ENCODE measurements at places on chromosomes 1 and 21. TPM values are rescaled to one million over a fixed set of nuclear protein-coding genes. Genes with fewer than 3 reads are reported as not detected.

GRCh38 chr21:17780539-17780938 is 38.6 kb downstream of the C21orf91 start:
- DNase-seq: peak; percentile 38
- no peaks in the 10 kb centered on the region for H3K27me3 ChIP-seq
- H3K27ac ChIP-seq: peak overlapping the region; percentile 93
- H3K36me3 ChIP-seq: peaks cover 37% of the 10 kb centered on the region

DNA sequence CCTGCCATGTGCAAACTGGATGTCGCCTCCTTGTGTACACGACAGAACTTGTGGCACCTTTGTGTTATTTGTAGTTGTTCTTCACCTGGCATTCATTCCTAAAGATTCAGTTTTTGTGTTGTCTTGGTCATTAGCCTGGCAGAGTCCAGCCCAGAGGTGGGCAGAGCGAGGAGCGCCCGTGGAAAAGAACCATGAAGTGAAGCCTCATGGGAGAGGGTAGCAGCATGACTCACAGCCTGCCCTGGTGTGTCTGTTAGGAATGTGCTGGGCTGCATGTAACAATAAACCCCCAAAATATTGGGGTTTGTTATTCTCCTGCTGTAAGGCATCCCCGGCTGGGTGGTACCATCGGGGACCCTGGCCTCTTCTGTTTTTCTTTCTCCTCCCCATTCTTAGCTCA is 124.9 kb upstream of the TMEM51 start:
- H3K4me1 ChIP-seq: peaks cover 5% of the 10 kb centered on the region
- no peaks in the 10 kb centered on the region for H3K27me3 ChIP-seq
- no peak overlapping the region for H3K4me3 ChIP-seq
- no peak overlapping the region for H3K27ac ChIP-seq

DNA sequence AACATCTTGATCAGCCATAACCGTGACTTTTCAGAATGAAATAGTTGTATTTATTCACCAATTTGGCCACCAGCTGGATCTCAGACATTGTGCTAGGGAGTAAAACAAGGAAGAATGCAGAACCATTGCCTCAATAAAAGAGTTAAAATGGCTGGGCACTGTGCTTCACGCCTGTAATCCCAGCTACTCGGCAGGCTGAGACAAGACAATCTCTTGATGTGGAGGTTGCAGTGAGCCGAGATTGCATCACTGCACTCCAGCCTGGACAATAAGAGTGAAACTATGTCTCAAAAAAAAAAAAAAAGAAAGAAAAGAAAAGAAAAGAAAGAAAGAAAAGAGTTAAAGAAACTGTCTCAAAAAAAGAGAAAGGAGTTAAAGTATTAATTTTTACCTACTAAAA is 199.5 kb downstream of the TPR start:
- no peak overlapping the region for H3K27ac ChIP-seq
- no peak overlapping the region for H3K4me3 ChIP-seq
- no peaks in the 10 kb centered on the region for H3K36me3 ChIP-seq
- peaks cover 17% of the 10 kb centered on the region for H3K27me3 ChIP-seq
- no peak for DNase-seq

DNA sequence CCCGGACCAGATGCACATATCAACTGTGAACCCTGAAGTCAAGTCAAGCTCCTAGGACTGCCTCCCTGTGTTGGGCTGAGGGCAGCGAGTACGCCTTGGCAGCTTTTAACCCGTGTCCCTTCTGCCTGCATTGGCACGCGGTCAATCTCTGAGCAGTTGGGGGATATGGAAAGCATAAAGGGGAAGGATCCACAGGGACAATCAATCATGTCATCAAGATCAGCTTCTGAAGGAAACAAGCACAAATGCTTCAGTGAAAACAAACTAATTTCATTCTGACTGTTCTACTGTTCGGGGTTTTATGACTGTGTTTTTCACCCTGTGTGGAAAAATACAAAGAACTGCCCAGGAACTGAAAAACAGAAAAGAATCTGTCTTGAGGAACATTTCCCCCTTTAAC is 106.2 kb downstream of the RUNX1 start:
- no peak for DNase-seq
- peaks cover 18% of the 10 kb centered on the region for H3K36me3 ChIP-seq
- H3K27ac ChIP-seq: peak overlapping the region; percentile 90

DNA sequence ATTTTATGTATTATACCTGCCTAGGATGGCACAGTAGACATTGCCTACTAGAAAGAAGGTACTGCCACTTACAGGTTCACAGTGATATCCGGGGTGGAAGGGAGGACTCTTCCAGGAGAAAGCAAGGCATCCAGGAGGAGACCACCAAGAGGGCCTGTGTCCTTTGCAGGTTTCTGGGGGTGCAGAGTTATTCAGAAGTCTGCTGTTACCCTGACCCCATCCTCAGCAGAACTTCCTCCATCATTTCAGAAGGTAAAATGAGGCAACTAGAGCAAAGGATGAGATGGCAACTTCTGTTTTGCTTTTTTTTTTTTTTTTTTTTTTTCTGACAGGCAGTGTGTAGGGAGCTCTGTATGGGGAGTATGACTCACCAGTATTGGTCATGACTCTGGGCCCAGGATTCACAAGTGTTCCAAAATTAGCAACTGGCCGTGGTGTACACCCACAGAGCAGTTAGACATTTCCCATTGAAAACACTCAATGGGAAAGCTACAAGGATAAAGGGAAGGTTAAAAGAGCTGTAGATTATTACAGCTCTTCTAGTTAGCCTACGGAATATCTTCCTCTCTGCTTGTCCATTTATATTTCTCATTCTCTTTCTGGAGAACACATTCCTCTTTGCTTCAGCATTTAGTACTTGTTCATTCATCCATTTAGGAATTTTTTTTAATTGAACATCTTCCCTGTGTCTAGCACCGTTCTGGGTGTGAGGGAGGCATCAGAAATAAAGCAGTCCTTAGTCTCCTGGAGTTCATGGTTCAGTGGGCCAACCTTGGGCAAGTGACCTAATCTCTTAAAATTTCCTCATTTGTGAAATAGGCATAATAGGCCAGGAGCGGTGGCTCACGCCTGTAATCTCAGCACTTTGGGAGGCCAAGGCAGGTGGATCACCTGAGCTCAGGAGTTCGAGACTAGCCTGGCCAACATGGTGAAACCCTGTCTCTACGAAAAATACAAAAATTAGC is 50.5 kb upstream of the PPP2R5A start:
- peak overlapping the region; percentile 71 for H3K27ac ChIP-seq
- H3K4me1 ChIP-seq: peaks cover 39% of the 10 kb centered on the region
- no peaks in the 10 kb centered on the region for H3K27me3 ChIP-seq
- DNase-seq: no peak
- H3K4me3 ChIP-seq: no peak overlapping the region

DNA sequence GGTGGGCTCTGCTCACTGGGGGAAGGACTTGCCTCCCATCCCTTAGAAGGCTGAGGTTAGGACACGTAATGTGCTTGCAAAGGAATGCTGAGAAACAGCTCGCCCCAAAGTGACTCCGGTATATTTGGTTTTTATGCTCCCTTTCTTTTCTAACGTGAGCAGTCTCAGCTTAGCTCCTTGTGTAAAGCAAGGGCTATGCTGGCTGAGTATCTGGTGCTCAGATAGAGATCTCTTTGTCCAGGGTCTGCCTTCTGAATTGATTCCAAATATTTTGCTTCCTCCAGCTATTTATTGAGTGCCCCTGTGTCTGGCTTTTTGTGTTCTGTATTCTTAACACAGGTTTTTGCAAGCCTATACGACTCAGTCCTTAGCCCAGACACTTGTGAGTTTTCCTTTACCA is 94.5 kb upstream of the ARTN start:
- peaks cover 54% of the 10 kb centered on the region for H3K36me3 ChIP-seq
- H3K4me3 ChIP-seq: no peak overlapping the region
- no peaks in the 10 kb centered on the region for H3K27me3 ChIP-seq
- DNase-seq: no peak
- no peak overlapping the region for H3K27ac ChIP-seq
- H3K4me1 ChIP-seq: peaks cover 35% of the 10 kb centered on the region

DNA sequence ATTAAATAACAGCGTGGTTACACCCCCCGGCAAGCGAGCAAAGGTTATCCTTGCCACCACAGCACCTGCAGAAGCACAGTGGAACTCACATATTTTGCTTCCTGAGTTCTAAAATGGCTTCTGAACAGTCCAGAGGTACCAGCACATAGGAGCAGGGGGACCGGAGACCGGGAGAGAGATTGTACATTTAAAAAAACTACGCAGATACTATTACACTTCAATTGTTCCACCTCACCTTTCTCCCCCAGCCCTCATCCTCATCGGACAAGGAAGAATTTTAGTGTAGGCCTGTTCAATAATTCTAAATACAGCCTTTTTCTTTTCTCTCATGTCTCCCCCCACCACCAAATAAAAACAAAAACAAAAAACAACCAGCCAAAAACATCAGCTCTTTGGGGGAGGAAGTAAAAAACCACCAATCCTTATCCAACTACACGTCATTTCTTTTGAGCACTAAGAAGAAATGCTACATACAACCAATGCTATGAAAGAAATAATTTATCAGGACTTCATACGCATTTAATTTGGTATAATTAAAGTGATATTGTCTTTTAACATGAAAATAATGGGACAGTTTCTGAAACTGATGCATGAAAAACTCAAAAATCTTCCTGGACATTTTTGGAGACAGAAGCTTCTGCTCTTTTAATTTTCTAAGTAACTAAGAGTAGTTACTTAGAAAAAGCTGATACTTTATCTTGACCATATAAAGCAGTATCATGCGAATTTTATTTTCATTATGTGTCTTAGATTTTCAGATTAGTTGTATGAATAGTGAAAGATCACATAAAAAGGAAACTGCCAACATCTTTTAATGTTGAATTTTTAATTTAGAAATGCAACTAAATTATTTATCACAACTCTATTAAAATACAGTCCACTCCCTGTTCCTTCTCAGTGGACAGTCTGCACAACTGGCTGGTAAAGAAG is 9.1 kb downstream of the CDKN2C start:
- H3K27me3 ChIP-seq: peaks cover 49% of the 10 kb centered on the region
- H3K4me3 ChIP-seq: peak overlapping the region; percentile 72
- peaks cover 21% of the 10 kb centered on the region for H3K4me1 ChIP-seq
- peaks cover 2% of the 10 kb centered on the region for H3K36me3 ChIP-seq
- DNase-seq: no peak

DNA sequence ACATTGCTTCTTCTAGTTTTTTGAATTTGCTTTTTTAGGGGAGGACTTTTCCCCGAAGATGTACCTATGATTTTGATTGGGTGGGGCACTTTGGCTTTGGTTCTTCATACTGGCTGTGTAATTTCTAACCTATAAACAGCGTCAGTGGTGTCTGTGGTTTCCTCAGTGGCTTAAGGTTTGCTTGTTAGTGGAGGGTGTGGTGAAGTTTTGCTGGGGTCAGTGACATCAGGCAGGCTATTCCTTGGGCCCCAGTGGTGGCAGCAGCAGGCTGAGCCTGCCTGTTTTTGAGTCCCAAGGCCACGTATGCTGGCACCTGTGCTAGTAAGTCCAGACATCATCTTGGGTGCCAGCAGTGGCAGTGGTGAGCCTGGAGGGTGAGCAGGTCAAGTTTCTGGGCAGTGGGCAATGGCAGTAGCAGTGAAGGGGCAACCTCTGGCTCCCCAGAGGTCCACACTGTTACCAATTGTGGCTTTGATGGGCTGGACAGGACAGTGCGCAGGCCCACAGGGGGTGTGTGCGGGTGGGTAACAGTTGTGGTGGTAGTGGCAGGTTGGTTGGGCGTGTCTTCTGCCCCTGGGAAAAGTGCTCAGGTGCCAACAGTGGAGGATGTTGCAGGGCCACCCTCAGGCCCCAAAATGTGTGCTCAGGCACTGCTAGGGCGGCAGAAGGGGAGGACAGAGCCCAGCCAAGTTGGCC is 54.9 kb upstream of the B3GALT2 start:
- H3K4me3 ChIP-seq: no peak overlapping the region
- H3K4me1 ChIP-seq: peaks cover 18% of the 10 kb centered on the region
- H3K36me3 ChIP-seq: peaks cover 74% of the 10 kb centered on the region
- H3K27me3 ChIP-seq: no peaks in the 10 kb centered on the region
- no peak for DNase-seq

- DNase-seq: peak; percentile 41
- no peaks in the 10 kb centered on the region for H3K27me3 ChIP-seq
These were observed 18.4 kb upstream of the LY9 start for GRCh38 chr1:160777486-160778089.

- peaks cover 71% of the 10 kb centered on the region for H3K4me1 ChIP-seq
- no peak overlapping the region for H3K27ac ChIP-seq
- no peak for DNase-seq
These were observed 239.1 kb upstream of the IRF2BP2 start for GRCh38 chr1:234848972-234849649.

- H3K4me3 ChIP-seq: no peak within 1 kb of the TSS
- H3K27me3 ChIP-seq: peaks cover 5% of the 10 kb centered on the region
- peak; percentile 39 for DNase-seq
- peaks cover 7% of the 10 kb centered on the region for H3K36me3 ChIP-seq
These were observed at the start of gene DNALI1 for GRCh38 chr1:37556712-37557196. DNALI1 (plus strand) TSS chr1:37556940; CDS start chr1:37556995, 55 bp downstream.

DNA sequence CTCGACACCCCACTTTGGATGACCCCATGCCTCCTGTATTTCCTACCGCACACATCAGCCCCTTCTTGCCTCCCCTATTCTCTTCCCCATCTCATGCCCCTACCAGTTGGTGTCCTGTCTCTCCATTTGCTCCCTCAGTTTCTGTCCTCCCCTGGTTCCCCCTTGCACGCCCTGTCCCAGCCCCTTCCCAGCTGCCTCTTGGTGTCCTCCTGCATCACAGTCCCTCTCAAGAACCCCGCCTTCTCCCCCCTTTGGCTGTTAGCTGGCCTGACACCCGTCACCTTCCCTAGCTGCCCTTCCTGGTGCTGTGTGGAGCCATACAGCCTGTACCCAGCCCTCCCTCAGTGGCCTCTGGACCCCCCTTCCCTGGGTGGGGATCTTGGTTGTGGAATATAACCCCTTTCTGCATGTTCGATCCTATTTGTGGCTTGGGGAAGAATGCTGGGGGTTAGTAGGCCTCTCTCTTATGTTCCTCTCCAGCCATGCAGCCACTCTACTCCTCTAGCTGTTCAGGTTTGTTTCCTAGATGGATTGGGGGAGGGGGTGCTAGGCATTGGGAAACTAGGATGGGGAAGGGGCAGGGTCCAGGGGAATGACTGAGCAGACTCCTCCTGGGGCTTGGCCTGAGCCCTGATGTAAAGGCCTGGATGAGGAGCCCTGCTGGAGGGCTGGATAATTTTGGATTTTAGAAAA is 41.4 kb upstream of the NFASC start:
- H3K4me1 ChIP-seq: peaks cover 3% of the 10 kb centered on the region
- H3K4me3 ChIP-seq: peak overlapping the region; percentile 43
- no peak for DNase-seq
- H3K36me3 ChIP-seq: no peaks in the 10 kb centered on the region

GRCh38 chr1:64077281-64077940 is 126.0 kb upstream of the UBE2U start:
- no peaks in the 10 kb centered on the region for H3K27me3 ChIP-seq
- no peaks in the 10 kb centered on the region for H3K36me3 ChIP-seq
- H3K27ac ChIP-seq: no peak overlapping the region
- no peaks in the 10 kb centered on the region for H3K4me1 ChIP-seq
- DNase-seq: no peak

- DNase-seq: no peak
- peaks cover 16% of the 10 kb centered on the region for H3K4me1 ChIP-seq
- H3K4me3 ChIP-seq: peak overlapping the region; percentile 73
- no peaks in the 10 kb centered on the region for H3K36me3 ChIP-seq
These were observed 777 bp downstream of the AZIN2 start for GRCh38 chr1:33081554-33082305.

- DNase-seq: no peak
- H3K27ac ChIP-seq: no peak overlapping the region
- H3K27me3 ChIP-seq: no peaks in the 10 kb centered on the region
- peaks cover 45% of the 10 kb centered on the region for H3K36me3 ChIP-seq
- H3K4me3 ChIP-seq: no peak overlapping the region
These were observed 52.7 kb downstream of the TRIM33 start for GRCh38 chr1:114458237-114458777.

The RHOU gene
- total RNA-seq: 1.3 TPM

The GPATCH4 gene
- total RNA-seq: 103 TPM

The CD52 gene
- 263 TPM for total RNA-seq

The LRRC8D gene
- total RNA-seq: 41.2 TPM

The NBPF10 gene
- 0.78 TPM for total RNA-seq

The LMX1A gene
- total RNA-seq: not detected

The MAST2 gene
- total RNA-seq: 22.5 TPM

The TFB2M gene
- 35.9 TPM for total RNA-seq

The KRTAP13-2 gene
- total RNA-seq: not detected

The ADAMTSL4 gene
- 0.06 TPM for total RNA-seq
